Endodermal cell (in vitro differentiated cells): ENCODE measurements at places on chromosomes 12 and 14. TPM values are rescaled to one million over a fixed set of nuclear protein-coding genes. Genes with fewer than 3 reads are reported as not detected.

- no peak for DNase-seq
These were observed 52.7 kb downstream of the DAAM1 start for GRCh38 chr14:59241121-59241520.

DNA sequence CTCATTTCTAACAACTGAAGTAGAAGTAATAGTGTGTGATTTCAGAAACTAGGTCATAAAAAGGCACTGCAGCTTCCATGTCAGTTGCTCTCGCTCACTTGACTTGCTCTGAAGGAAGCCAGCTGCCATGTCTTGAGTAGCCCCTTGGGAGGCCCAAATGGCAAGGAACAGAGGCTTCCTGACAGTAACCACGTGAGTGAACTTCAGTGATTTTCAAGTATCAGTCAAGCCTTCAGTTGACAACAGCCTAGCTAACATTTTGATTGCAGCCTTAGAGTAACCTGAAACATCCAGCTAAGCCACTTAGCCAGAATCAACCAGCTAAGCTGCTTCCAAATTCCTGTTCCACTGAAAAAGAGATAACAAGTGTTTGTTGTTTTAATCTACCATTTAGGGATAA, 26.7 kb downstream of the TOGARAM1 start:
- DNase-seq = peak; percentile 52

DNA sequence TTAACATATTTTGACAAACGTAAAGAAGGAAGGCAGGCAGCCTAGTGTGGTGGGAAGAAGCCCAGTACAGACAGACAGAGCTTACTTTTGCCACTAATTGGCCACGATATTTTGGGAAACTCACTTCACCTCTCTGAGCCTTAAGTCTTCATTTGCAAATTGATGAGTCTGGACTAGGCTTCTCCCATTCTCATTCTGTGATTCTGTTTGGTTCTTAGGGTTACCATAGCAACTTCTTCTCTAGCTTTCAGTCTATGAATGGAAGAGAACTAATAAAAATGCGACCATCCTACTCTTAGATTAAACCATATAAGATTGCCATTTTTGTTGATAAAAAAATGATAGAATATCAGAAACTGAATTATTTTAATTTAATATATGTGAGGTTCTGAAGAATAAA, 210.5 kb downstream of the SNAPC1 start:
- no peak for DNase-seq

DNA sequence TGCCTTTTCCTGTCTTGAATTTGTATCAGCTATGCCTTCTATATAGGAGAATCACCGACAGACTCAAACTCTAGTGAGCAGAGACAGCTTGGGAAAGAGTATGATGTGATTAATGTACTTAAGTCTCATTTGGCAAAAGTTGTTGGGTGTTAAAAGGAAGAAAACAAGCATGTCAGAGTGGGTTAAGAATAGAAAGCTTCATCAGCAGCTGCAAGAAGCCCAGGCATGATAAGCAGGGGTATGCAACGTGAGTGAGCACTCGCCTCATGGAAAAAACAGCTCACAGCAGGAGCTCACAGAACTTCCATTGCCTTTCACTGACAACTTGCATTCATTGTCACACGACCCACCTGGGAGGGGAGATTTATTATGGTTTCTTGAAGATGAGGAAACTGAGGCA, 35.9 kb upstream of the WNK1 start:
- no peak for DNase-seq

- DNase-seq = no peak
These were observed 25.7 kb upstream of the SLC16A7 start for GRCh38 chr12:59570145-59570544.

DNA sequence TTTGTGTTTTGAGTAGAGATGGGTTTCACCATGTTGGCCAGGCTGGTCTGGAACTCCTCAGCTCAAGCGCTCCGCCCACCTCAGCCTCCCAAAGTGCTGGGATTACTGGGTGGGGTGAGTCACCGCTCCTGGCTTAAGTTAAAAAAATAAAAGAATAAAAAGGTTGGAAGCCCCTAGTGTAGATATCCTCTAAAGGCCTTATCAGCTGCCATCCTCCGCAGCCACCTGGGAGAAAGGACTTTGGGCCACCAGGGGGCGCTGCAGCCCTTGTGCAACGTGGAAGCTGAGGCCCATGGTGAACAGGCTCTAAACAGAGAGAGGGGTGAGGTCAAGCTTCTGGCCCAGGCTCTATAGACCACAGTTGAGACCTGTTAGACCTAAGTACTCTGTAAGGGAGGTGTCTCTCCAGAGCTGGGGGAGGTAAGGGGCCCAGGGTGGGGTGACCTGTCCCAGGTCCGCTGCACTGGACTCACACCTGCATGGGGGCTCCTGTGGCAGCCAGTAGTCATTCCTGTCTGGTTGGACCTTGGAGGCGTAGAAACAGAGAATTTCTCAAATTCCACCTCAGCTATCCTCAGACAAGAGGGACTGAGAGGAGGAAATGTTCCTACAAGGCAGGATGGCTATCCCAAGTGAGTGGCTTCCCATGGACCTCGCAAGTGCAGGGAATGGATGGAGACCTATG, 14.0 kb upstream of the RACGAP1 start:
- peak; percentile 100 for DNase-seq

DNA sequence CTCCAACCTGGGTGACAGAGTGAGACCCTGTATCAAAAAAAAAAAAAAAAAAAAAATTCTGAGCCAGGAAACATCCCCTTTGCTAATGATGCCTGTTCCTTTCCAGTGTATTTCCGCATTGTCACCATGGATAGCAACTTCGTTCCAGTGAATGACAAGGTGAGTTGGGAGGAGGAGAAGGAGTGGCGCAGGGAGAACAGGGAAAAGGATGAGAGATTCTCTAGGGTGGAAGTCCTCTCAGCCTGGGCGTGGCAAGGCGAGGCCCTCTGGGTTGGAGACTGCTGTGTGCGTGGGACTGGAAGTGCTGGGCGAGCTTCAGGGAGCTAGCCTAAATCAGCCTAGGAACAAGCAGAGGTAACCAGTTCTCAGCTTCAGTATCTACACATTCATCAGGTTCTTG, 7.2 kb downstream of the A2ML1 start:
- DNase-seq = no peak

- peak; percentile 96 for DNase-seq
These were observed 1.8 kb upstream of the BHLHE41 start for GRCh38 chr12:26126340-26127284.

- DNase-seq = no peak
These were observed 22.2 kb upstream of the TESC start for GRCh38 chr12:117121441-117121840.

GRCh38 chr12:53005215-53005985, 856 bp upstream of the EIF4B start:
- peak; percentile 83 for DNase-seq

GRCh38 chr14:82398256-82398655, 864.6 kb upstream of the SEL1L start:
- DNase-seq = no peak

GRCh38 chr12:16881986-16882570, 276.1 kb upstream of the LMO3 start:
- no peak for DNase-seq

GRCh38 chr14:76227450-76228050, 75.8 kb downstream of the GPATCH2L start:
- no peak for DNase-seq

DNA sequence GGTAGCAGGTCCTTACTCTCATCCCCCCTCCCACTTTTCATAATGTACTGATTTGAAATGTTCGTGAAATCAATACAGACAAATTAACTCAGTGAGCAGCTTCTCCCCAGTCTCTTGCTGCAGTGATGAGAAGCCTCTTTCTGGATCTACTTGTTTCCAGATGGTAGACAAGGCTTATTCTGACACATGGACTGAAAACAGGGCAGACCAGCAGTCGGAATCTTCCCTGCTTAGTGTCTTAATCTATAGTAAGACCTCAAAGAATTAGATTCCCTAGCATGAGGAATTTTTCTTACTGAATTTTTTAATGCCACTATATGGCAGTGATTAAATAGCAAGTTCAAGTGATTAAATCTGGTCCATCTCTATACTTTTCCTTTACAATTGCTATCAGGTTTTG, 120.1 kb downstream of the RGS6 start:
- no peak for DNase-seq

DNA sequence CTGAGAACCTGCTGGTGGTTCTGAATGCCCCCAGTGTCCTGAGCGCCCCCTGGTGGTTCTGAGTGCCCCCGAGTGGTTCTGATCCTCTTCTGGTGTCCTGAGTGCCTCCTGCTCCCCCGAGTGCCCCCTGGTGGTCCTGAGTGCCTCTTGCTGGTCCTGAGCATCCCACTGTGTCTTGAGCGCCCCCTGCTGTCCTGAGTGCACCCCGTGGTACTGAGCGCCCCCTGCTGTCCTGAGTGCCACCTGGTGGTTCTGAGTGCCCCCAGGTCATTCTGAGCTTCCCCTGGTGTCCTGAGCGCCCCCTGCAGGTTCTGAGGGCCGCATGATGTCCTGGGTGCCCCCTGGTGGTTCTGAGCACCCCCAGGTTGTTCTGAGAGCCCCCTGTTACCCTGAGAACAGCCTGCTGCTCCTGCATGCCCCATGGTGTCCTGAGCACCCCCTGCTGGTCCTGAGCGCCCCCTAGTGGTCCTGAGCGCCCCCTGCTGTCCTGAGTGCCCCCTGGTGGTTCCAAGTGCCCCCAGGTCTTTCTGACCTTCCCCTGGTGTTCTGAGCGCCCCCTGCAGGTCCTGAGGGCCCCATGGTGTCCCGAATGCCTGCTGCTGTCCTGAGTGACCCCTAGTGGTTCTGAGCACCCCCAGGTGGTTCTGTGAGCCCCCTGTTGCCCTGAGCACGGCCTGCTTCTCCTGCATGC, 1165.4 kb downstream of the TMEM121 start:
- peak; percentile 52 for DNase-seq

- no peak for DNase-seq
These were observed 32.7 kb downstream of the NOPCHAP1 start for GRCh38 chr12:105018776-105019175.

DNA sequence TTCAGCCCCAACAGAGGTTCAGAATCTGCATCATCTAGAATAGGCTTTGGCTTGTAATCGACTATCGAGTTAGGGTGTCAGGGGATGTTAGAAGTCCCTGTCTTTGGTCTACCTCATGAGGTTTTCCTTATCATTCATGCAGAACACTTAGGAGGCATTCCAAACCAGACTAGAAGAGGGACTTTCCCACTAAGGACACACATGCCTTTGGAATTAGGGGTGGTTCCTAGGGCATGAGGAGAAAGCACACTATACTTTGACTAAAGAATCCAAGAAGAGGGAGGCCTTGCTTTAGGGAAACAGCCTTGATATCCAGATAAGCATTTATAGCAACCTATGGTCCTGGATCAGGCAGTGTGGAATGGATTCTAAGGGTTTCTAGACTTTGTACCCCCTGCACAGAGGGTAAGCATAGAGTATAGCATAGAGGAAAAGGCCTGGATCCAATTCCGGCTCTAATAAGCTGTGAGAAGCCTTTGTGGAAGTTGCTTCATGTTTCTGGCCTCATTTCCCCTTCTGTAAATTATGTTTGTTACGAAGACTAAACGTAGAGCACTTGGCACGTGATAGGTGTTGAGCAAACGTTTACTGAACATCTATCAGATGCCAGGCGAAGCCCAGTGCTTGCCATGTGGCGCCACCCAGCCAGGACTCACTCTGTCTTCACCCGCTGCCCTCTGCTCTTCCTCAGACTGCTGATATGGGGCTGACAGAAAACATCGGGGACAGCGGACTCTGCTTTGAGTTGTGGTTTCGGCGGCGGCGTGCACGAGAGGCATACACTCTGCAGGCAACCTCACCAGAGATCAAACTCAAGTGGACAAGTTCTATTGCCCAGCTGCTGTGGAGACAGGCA, 13.2 kb downstream of the ZNF219 start:
- DNase-seq = no peak

DNA sequence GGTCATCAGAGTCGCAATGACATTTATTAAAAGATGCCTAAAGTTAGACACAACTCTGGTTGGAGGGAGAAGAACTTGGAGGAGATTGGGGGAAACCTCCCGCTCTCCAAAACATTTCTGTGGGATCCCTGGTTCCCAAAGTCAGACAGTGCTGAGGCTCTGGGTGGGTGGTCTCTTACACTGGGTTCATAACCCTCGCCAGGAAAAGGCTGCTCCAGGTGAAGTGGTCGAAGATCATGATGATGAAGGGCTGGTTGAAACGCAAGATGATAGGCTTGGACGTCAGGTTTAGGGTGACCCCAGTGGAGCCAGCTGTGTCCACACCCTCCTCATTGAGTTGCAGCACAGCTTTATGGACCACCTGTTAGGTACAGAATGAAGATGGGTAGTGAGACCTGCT, 11.2 kb upstream of the SERPINA10 start:
- DNase-seq = no peak

GRCh38 chr14:21215879-21216251, 53.4 kb downstream of the HNRNPC start:
- no peak for DNase-seq

- no peak for DNase-seq
These were observed 19.8 kb upstream of the MAP1LC3B2 start for GRCh38 chr12:116539361-116539771.

- DNase-seq = no peak
These were observed 81.2 kb upstream of the ATP2B1 start for GRCh38 chr12:89789862-89790261.

- DNase-seq = peak; percentile 79
These were observed 45.8 kb downstream of the CCER1 start for GRCh38 chr12:90909069-90909770.

DNA sequence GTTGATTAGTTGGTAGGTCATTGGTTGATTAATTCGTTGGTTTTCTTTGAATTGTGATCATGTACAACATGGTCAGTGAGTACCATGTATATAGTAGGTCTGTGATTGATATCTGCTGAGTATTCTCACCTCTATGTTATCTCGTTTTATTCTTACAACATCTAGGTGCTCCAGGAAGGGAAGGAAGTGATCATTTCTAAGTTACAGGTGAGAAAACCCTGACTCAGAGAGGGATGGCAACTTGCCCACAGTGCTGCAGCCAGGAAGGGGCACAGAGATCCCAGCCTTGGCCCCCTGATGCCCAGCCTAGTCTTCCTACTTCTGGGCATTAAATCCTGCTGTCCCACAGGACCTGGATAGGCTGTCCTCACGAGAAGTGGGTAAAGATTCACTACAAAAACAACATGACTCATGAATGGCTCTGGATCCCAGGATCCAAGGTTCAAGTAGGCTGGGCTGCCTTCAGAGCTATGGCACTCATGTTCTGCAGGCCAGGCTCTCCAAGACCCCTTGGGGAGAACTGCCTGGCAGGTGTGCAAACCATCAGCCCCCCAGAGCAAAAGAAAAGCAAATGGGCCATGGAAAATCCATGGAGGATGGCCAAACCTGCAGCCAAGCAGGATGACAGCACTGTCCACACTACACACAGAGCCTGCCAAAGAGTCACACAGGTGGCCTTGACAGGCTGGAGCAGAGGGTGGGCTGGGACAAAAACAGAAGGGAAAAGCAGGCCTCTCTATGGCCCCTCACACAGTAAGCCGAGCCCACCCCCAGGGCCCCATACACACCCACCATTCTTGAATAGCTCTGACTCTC, 146.2 kb downstream of the BCL11B start:
- peak; percentile 25 for DNase-seq

GRCh38 chr12:69091442-69092017, 147.8 kb upstream of the CPSF6 start:
- DNase-seq = no peak

Gene CD69
- total RNA-seq = not detected in 2 replicates

Gene OTOGL
- total RNA-seq = 2.4 and 2.7 TPM in 2 replicates

Gene CNTN1
- total RNA-seq = 8.6 and 9.8 TPM in 2 replicates

Gene FAIM2
- total RNA-seq = 0.25 TPM in 1 of 2 replicates, not detected in the other

Gene NCKAP5L
- 15.4 to 21.2 TPM (median 21.2 TPM) in 3 replicates for total RNA-seq

Gene PTHLH
- not detected in 2 replicates for total RNA-seq

Gene CLEC4C
- total RNA-seq = not detected in 3 replicates

Gene TMEM132C
- total RNA-seq = 0.26 and 0.32 TPM in 2 replicates

Gene FOXN4
- 0.20 to 1.3 TPM (median 0.38 TPM) in 3 replicates for total RNA-seq

Gene SLC39A9
- 53.3 to 59.5 TPM (median 53.8 TPM) in 3 replicates for total RNA-seq
